Left ventricle myocardium inferior (tissue), 1 donor: ENCODE measurements at places on chromosomes 16 and 17.

DNA sequence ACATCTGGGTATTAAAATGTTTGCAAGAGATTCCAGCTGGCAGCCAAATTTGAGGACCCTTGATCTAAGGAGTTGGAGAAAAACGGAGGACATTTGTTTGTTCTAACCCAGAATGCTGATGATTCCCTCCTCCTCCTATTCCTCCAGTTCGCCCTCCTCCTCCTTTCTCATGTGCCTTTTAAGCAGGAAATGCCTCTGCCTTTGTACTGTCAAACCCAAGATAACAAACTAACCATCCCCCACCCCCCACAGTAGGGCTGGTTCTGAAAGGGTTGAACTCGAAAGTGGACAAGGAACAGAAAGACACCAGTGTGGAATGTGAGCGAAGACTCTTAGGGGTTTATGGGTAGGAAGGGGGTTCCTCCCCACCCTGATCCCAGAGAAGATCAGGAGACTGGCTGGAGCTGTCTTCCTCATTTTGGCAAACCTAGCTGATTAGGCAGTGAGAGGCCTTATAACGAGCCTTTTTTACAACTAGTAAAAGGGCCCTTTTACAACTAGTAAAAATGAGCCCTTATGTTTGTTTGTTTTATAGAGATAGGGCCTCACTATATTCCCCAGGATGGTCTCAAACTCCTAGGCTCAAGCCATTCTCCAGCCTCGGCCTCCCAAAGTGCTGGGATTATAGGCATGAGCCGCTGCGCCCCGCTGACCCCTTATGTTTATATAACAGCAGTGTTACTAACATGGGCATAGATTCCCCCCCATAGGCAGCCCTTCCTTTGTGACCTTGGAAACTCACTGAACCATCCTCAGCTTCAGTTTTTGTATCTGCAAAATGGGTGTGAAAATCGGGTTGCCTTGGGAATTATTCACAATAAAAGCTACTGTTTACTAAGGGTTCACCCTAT, 975 bp downstream of the CHD9 start:
- DNase-seq: no peak

DNA sequence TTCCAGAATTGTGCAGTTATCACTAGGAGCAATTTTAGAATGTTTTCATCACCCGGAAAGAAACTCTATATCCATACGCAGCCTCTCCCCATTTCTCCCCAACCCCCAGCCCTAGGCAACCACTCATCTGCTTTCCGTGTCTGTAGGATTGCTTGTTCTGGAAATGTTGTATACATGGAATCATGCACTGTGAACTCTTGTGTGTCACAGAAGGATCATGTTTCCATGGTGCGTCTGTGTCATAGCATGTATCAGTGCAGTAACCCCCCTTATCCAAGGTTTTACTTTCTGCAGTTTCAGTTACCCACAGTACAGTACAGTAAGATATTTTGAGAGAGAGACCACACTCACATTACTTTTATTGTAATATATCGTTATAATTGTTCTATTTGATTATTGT, 299.4 kb downstream of the CPPED1 start:
- no peak for DNase-seq

DNA sequence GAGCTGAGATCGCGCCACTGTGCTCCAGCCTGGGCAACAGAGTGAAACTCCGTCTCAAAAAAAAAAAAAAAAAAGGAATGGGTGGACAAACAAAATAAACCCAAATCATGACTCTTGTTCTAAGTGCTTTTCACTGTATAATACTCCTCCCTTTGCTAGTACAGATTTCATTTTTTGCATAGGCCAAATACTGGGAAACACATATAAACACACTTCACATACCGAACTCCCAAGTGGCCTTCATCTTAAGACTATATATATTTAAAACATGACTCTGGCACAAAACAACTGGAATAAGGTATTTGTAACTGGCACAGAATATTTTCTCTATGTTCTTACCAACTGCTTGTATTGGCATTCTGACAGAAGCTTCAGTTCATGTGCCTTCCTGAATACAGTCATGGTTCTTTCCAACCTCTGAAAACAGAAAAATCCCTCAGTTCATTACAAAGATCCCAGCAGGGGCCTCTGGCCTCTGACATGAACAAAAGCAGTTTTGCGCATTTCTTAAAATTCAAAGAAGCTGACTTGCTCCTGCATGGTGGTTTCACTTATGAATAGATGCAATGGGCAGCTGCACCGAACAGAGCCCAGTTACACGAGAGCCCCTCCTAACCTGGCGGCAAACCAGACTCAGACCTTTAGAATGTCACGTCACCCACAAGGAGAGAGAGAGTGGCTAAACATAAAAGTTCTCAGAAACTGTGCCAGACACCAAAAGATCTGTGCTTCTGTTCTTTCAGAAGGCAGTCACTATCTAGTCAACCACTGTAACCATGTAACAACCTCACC, 19.1 kb upstream of the COPRS start:
- DNase-seq: no peak

DNA sequence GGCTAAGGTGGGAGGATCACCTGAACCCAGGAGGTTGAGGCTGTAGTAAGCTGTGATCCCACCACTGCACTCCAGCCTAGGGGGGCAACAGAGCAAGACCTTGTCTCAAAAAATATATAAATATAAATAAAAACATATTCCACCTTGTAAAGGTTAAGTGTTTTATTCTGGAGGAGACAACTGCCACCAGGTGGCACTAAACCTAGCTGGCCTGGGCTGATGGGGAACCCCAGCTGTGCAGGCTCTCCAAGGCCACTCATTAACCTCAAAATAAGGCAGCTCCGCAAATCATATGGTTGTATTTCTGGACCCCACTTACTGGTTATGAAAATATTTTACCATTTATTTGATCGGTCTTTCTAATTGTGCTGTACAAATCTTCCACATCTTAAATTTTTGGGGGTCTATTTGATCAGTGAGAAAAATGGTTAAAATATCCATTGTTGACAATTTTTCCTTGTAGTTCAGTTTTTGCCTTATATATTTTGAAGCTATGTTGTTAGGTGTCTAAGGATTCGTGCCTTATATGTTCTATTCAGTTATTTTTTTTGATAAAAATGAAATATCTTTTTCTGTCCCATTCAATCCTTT, 8.5 kb upstream of the ICAM2 start:
- DNase-seq: peak; percentile 42

- DNase-seq: peak; percentile 10
These were observed 14.5 kb upstream of the RASD1 start for GRCh38 chr17:17510456-17511292.

DNA sequence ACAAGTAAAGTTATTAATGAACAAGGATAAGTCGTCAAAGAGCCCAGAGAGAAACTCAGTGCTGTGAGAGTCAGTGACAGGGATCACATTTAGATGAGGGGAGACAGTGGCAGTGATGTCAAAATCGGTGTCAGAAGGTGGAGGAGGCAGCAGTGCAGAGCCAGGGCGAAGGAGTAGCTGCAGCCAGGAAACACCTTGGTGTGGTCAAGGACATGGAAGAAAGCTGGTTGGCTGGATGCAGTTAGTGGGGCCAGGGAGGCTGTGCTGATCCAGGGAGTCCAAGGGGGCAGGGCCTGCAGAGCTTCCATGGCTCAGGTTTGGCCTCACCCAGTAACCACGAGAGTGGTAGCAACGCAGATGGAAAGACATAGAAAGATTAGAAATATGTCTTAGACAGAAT, 50.7 kb upstream of the ADORA2B start:
- DNase-seq: no peak

DNA sequence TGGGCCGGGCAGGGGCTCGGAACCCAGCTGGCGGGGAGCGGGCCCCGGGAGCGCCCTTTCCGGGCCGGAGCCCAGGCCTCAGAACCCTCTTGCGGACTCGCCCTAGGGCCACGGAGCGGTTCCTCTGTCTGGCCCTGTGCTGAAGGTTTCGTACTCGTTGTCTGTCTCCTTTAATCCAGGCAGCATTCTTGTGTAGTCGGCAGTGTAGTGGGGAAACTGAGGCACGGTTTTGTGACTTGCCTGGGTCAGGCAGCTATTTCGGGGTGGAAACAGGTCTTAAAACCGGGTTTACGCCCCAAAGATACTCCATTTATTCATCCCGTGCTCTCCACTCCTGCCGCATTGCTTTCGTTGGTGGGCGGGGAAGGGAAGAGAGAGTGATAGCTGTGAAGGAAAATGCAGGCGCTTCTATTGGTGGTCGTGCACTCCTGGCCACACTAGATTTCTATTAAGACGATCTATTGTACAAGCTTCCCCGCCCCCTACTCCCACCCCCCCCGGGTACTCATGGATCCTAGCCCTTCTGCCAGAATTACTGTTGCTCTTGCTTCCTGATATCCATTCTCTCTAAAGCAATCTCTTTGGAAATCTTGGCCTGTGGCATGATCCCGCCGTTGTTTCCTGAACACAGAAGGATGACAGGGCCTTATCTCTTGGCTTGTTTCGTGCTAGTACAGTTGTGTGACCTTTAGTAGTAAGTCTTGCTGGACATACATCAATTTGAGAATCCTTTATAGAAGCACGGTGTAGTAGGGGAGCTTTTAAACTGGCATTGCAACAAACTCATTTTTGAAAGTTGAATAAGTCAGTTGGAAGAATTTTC, 751 bp downstream of the DCAF7 start:
- no peak for DNase-seq

GRCh38 chr17:34299956-34300577, 14.5 kb downstream of the CCL11 start:
- no peak for DNase-seq
